A172 (cell line): ENCODE measurements at places on chromosomes 7 and 10. TPM values are rescaled to one million over a fixed set of nuclear protein-coding genes. Genes with fewer than 3 reads are reported as not detected.
A peak's percentile ranks its signal among the peaks of the same experiment; 100 is the strongest.

AKR1E2 gene
- not detected in 2 replicates for total RNA-seq

TMEM176B gene
- not detected in 2 replicates for total RNA-seq

LIPK gene
- not detected in 2 replicates for total RNA-seq

GRCh38 chr10:101616415-101617101 lies 28.4 kb downstream of the DPCD start:
- DNase-seq: no peak

DNA sequence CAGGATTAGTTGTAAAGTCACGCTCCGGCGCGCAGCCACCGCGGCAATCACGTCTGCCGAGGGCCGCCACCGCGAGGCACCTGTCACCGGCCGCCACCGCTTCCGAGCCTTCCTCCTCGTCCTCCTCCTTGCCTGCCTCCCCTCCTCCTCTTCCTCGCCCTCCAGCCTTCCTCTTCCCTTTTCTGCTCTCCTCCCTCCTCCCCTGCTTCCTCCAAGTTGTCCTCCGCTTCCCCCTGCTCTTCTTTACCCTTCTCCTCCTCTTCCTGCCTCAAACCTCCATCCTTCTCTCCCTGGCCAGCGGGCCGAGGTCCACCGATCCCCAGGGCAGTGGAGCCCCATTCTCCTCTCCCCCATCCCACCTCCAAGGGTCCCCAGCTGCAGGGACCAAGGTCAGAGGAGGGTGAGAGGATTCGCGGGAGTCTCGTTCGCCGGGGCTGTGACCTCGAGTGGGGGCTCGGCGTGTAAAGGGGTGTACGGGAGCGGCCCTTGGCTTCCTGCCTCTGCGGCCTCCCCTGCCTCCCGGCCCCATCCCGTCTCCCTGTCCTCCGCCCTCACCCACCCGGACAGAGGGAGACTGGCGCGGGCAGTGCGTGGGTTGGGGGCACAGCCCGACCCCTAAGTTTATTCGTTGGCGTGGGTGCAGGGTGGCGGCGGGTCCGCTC lies 89.5 kb upstream of the PAX2 start:
- DNase-seq: no peak

DNA sequence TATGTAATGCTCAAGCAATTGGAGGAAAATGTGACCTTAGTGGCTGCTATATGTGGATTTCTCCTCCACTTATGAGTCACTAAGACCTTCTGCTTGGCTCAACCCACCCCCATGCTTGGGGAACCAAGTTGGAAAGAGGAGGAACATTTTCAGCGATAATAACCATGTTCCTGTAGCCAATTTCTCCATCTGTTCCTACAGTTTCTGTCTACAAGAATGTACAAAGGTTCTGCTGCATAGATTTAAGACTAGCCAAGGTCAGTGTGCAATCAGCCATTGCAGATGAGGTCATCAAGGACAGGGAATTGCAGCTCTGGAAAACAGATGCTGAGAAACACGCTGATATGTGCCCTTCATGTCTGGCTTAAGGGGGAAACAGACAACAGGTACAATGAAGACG lies 5.6 kb upstream of the NRCAM start:
- no peak for DNase-seq

GRCh38 chr10:97861924-97862323 lies 12.3 kb downstream of the GOLGA7B start:
- DNase-seq: peak; percentile 57

- DNase-seq: peak; percentile 82
Measured at GRCh38 chr10:89032141-89032891, 41.7 kb downstream of the FAS start.

GRCh38 chr7:123715799-123716198 lies 33.0 kb downstream of the WASL start:
- no peak for DNase-seq

- no peak for DNase-seq
Measured at GRCh38 chr10:3908183-3908582, 123.2 kb upstream of the KLF6 start.

DNA sequence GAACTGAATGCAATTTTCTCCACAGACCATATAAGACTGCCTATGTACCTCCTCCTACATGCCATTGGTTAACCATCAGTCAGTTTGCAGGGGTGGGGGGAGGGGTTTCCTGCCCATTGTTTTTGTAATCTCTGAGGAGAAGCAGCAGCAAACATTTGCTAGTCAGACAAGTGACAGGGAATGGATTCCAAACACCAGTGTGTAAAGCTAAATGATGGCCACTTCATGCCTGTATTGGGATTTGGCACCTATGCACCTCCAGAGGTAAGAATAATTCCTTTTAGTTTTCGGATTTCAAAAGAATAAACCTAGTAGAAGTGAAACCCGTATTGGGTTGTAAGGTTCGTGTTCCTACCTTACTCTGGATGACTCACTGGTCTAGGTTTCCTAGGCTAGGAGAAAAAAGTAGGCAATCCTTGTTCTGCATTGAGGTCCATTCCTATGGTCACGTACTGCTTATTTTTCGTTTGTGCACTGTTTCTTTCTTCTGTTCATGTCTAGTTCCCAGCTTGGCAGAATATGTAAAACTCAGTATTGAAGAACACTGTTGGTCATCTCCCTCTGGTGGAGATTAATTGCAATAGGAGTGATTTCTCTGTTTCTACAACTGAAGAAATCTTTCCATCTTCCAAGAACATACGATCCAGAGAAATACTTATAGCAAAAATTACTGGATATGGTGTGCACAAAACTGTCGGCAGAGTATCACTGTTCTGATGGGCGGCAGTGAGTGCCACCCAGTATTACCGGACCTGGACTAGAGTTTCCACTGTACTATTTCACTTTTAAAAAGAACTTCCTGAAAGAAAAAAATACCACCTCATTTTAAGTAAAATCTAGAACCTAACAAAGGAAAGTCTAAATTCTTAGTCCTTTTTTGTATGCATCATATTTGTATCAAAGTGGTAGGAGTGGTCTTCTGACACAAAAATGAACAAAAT lies at the start of gene AKR1C3:
AKR1C3 (plus strand) TSS at position 150 of the 941 bp plus-strand sequence; CDS start at position 181, 31 bp downstream.
- DNase-seq: peak; percentile 82

DNA sequence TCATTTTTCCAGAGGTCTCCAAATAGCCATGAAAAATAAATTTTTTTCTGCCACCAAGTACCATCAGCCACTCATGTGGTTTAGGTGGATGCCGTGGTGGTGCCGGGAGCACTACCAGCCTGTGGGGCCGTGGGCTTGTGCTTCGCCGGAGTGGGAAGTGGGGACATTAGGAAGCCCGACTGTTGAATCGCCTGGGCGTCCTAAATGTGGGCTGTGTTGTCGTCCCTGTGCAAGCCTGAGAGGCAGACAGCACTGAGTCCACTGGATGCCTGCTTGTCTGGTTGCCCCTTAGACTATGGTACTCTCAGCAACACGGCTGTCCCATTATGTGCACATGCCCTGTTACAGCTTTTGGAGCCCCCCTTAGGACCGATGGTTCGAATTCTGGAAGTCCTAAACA lies 59.9 kb downstream of the MGMT start:
- DNase-seq: no peak

DNA sequence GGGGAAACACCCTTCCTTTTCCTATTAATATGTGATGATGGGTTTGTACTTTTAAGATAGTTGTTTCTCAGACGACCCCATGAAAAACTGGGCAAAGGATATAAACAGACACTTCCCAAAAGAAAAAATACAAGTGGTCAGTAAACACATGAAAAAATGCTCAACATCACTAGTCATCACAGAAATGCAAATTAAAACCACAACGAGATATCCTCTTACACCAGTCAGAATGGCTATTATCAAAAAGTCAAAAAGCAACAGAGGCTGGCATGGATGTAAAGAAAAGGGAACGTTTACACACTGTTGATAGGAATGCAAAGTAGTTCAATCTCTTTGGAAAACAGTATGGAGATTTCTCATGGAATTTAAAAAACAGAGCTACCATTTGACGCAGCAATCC lies 111.4 kb upstream of the ZEB1 start:
- no peak for DNase-seq

GRCh38 chr7:48042216-48042615 lies 6.9 kb downstream of the C7orf57 start:
- DNase-seq: peak; percentile 64

- no peak for DNase-seq
Measured at GRCh38 chr10:8114741-8115617, 60.5 kb downstream of the GATA3 start.
